ENCODE measurements at places on chromosomes 2 and 18.

DNA sequence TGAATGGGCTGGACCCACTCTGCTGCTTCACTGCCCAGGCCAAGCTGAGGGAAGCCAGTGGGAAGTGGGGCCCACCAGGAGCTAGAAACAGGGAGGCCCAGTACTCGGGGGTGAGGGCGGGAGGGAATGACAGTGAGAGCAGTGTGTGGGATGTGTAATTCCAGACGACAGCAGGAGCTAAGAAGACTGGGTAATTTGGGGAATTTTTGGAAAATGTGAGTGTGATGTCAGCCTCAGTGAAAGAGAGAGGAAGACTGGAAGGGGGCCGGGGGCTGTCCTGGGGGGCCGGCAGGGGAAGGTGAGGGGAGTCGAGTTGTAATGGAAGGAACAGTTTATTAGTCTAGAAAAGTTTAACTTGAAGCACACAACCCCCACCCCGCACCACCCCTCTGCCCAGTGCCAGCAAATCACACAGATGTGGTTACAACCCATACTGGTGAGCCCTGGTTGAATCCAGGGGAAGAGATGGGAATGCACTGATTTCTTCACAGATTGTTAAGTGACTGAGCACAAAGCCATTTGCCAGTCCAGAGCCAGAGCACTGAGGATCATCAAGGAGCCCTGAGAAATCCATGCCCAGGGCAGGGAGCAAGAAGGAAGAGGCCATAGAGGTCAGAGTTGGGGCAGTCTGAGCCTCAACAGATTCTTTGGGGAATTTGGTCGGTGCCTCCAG, 76.7 kb upstream of the PKDCC start:
- no peak for DNase-seq

- DNase-seq = no peak
These were observed 18.9 kb downstream of the KCNG3 start for GRCh38 chr2:42474765-42475454.

GRCh38 chr2:56224316-56224715, 40.5 kb downstream of the CCDC85A start:
- DNase-seq = no peak

- DNase-seq = no peak
These were observed 48.3 kb downstream of the TRIB2 start for GRCh38 chr2:12764849-12765605.

All from right forelimb (tissue), 1 donor.